ENCODE measurements at places on chromosomes 16 and 17.

GRCh38 chr16:69930117-69930776 is 20.9 kb upstream of the CLEC18A start:
- peak; percentile 57 for DNase-seq

DNA sequence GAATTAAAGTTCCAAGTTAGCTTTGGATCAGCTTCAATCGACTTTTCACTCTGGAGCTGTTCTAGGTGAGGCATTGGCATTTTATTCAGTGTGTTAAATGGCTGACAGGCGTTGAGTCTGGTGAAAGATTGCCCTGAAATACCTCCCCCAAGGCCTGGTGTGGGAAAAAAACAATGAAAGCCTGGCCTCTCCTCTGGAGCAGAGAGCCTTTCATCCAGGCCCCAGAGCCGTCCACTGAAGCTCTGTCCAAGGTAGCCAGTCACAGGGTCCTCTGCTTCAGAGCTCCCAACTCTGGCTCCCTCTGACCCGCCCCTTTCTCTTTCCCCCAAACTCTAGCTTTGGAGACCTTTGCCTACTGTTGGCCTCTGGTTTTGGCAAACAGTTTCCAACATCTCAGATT is 123.6 kb upstream of the CRHR1 start:
- peak; percentile 10 for DNase-seq

DNA sequence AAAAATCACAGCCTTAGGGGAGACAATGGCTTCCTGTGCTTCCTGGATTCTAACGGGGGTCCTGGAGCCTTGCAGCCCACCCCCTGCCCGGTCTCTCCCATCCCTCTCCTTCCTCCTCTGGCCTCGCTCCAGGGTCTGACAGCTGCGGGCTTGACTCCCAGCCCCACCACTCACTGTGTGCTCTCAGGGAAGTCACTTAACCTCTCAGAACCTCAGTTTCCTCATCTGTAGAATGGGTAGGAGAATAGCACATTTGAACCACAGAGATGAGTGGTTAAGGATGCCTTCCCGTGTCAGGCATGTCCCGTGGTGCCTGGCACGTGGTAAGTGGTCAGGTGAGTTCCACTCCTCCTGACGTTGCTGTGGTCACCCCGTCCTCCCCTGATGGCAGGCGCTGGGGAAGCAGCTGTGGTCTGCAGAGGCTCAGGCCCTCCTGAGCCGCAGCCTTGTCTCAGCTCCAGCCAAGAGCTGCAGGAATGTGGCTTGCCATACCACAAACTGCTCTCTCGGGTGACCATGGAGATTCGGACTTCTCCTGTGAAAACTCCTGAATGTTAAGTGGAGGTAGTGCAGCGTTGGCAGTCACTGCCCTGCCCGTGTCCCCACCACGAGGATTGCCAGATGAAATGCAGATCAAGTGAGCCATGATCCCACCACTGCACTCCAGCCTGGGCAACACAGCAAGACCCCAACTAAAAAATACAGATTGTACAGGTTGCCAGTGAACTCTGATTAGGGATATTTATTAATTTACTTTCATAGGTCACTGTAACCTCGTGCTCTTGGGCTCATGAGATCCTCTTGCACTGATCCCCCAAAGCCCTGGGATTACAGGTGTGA is 85.7 kb downstream of the NT5M start:
- DNase-seq: no peak

DNA sequence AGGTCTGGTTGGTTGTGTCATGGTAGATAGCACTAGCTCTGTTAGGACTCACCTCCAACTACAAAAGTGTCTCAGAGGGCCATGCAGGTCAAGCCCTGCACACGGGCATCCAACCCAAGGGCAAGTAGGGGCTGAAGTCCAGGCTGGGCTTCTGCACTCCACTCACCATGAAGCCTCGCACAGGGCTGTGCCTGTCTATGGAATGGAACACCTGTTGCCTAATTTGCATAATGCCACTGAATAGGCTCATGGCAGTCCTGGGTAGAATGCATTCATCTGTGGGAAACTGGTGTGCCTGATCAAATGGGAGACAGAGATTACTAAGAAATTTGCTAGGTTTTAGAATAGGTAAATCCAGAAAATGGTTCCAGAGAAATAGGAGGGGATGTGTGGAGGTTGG is 8.0 kb upstream of the AKAP1 start:
- no peak for DNase-seq

DNA sequence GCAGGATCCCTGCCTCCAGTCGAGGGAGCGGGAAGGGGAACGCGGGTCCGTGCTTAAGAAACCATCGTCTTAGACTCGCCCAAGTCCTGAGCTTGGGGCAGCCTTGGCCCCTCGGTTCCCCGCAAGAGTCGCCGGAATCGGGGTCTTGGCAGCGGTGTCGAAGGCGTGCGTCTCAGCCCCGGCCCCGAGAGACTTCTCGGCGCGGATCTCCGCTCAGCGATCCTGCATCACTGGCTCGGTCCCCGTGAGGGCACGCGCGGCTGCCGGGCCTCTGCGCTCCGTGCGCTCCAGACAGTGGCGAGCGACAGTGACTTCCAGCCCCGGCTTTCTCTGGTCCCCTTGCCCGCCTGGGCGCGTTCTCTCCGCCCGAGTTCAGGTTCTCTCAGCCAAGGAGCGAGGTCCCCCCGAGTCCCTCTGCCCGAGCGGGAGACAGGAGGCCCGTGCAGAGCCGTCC is 380 bp downstream of the HS3ST3A1 start:
- DNase-seq: no peak

- DNase-seq: no peak
Observed at GRCh38 chr17:54899201-54899600, 1.5 kb upstream of the TOM1L1 start.

DNA sequence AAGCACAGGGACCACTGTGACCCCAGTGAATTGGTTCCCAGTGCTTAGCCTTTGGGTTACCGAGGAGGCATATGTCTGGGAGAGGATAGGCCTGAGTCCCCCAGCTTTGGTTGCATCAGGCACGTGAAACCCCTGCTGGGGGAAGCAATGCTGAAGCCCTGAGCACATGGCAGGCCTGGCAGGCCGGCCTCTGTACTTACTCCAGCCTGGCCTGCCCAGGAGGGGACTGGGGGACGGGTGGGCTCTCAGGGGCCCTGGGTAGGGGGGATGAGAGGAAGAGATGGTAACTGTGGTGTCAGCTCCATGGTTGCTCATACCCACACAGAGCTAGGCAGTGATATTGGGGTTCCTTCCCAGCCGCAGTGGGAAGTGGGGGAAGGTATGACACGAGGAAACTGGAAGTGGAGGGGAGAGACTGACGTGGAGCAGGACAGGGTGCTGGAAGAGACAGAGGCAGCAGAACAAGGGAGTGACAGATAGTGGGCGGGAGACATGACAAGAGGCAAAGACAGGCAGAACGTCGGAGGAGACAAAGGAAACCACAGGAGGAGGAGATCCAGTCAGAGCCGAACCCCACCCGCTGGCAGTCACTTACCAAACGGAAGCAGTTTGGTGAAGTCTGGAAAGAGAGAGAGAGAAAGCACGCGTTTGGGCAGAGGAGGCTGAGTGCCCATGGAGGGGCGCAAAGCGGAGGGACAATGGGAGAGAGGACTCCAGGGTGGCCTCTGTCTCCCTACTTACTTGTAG is 9.1 kb downstream of the TMEM208 start:
- no peak for DNase-seq
